T-helper 2 cell treated with Interferon-gamma antibody and Interleukin-4, amounts not matched to agents 5 μg/mL and 100 μg/mL, for 36 hours (primary cell): ENCODE measurements at places on chromosomes 7 and 10.

GRCh38 chr10:33370434-33370930 lies 36.0 kb upstream of the NRP1 start:
- DNase-seq = no peak

GRCh38 chr10:46250898-46251856 lies 35.6 kb upstream of the ANTXRL start:
- DNase-seq = no peak

DNA sequence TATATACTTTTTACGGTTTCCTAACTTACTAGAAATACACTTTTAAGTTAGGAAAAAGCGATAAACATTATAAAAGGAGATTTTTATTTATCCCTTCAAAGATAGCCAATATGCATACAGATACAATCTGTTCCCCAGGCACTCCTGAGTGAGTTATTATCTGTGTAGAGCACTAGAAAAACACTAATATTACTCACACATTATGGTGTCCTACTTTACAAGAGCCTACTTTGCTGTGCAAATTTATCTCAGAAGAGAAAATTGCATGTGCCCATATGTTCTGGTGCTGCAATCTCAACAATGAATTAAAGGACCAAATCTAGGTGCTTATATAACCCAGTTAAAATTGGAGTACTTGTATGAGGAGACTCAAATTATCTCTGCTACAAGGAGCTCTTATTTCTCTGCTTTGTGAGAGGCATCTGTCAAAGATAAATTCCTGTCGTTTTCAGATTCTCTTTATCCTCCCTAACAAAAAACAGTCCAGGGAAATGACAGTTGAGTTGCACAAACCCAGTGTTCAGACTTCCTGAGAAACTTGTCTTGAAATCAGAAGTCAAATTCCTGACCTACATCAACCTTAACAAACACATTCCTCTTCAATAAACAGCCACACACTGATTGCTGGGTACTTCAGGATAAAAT lies 28.9 kb downstream of the CPA1 start:
- DNase-seq = no peak

GRCh38 chr7:37476881-37477450 lies 28.3 kb upstream of the ELMO1 start:
- DNase-seq = no peak

GRCh38 chr7:69078997-69079769 lies 519.1 kb upstream of the AUTS2 start:
- DNase-seq = no peak

DNA sequence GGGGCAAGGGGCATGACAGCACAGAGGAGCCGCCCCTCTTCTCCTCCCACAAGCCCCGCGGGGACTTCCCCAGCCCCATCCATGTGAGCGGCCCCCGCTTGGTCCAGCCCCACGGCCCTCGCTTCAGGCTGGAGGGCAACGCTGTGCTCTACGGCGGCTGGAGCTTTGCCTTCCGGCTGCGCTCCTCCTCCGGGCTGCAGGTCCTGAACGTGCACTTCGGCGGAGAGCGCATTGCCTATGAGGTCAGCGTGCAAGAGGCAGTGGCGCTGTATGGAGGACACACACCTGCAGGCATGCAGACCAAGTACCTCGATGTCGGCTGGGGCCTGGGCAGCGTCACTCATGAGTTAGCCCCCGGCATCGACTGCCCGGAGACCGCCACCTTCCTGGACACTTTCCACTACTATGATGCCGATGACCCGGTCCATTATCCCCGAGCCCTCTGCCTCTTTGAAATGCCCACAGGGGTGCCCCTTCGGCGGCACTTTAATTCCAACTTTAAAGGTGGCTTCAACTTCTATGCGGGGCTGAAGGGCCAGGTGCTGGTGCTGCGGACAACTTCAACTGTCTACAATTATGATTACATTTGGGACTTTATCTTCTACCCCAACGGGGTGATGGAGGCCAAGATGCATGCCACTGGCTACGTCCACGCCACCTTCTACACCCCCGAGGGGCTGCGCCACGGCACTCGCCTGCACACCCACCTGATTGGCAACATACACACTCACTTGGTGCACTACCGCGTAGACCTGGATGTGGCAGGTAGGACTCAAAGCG lies 5.1 kb downstream of the AOC1 start:
- no peak for DNase-seq

- DNase-seq = no peak
These were observed 7.0 kb upstream of the NDST2 start for GRCh38 chr10:73818402-73818801.

DNA sequence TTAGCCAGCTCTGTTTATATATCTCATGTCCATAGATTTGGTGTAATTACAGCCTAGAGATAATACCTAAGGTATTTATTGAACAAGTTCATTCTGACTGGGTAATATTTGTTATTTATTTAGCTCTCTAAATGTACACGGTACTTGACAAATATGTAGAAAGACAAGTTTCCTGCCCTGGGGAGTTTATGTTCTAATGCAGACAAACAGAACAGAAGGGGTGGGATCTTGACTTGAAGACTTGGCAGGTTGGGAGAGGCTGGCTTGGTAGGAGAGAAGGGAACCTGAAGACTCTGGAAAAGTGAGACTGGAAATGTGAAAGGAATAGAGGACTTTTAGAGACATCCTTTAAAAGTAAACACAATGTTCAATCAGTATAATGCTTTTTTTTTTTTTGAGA lies 97.7 kb upstream of the CDK6 start:
- DNase-seq = no peak

- no peak for DNase-seq
These were observed 91.1 kb downstream of the CALN1 start for GRCh38 chr7:72321081-72321480.

- no peak for DNase-seq
These were observed 91.0 kb downstream of the ZMIZ1 start for GRCh38 chr10:79159785-79160184.

DNA sequence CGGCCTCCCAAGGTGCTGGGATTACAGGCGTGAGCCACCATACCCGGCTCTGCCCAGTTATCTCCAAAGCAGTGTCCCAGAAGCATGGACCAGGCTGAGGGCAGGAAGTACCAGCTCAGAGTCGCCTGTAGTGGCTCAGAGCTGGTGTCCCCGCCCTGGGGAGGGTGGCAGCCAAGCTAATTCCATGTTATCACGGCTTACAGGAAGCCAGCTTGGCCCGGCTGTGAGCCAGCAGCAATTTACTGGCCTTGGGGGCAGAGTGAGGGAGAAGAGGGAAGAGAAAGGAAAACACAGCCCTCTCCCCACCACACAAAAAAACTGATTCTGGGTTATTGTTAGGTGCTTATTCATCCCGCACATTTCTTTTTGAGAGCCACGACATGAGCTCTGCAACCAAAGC lies 88.1 kb downstream of the HIP1 start:
- DNase-seq = no peak

GRCh38 chr10:124459395-124459794 lies 2.2 kb upstream of the LHPP start:
- DNase-seq = no peak

DNA sequence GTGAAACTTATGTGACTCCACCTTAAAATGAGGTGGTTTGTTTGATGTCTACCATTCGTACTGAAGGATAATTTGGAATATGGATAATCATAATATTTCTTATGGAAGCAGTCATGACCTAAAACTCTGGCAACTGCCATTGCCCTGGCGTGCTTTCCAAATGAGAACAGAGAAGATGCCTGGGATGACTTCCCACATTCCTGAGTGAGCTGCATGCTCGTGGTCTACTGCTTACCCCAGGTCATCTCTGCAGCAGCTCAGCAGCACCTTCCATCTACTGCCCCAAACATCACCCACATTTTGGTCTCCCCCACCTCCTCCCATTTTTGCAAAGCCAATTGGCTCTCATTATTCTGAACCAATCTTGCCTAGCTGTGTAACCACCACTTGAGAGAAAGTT lies 40.1 kb downstream of the LYZL1 start:
- DNase-seq = no peak

- no peak for DNase-seq
These were observed 52.5 kb downstream of the CDHR3 start for GRCh38 chr7:106015381-106016218.

DNA sequence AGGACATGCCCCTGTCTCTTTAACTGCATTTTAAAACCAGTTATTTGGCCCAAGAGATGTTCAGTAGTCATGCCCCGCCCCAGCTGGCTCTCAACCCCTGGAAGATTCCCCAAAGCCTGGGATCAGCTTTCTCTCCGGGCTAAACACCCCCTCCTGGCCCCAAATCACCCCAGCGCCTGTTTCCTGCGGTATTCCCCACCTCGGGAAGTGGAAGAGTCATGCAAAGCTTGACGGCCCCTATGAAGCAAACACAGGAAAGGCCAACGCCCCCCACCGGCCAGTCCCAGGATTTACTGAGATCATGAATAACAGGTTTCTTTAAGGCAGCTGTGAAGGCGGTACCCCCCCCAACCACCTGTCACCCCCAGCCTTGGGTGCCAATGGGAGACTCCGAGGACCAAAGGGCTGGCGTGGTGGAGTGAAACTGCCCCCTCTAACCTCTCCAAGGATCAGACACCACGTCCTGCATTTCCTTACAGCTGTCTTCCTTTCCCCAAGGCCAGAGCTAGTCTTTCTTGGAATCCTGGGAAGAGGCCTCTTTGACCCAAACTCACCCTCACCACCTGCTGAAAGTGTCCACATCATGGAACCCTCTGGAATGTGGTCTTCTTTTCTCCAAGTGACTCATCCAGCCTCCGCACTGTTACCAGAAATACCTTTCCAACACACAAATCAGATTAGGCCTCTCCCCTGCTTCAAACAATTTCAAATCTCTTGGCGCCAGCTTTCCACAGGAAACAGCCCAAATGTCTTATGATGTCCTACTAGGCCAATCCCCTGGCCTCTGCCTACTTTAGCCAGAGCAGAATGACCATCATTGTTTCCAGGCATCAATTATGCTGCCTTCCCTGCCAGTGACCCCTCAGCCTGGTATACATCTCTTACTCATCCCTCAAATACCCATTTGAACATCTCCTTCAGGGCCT lies 301.5 kb downstream of the ZEB1 start:
- DNase-seq = no peak

DNA sequence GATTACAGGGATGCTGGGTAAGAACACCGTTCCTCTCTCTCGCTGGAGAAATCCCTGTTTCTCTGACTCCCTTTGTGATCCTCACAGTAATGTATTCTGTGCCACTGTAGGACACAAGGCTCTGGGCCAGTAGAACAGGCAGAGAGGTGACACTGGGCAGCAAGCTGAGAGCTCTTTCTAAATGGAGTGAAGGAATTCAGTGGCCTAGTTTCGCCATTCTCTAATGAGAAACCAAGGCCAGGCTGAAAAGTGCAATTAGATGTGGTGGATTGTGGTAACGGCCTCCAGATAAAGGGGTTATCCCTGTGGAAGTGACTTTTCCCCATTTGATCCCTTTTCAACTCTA lies 12.8 kb downstream of the KCTD7 start:
- no peak for DNase-seq

DNA sequence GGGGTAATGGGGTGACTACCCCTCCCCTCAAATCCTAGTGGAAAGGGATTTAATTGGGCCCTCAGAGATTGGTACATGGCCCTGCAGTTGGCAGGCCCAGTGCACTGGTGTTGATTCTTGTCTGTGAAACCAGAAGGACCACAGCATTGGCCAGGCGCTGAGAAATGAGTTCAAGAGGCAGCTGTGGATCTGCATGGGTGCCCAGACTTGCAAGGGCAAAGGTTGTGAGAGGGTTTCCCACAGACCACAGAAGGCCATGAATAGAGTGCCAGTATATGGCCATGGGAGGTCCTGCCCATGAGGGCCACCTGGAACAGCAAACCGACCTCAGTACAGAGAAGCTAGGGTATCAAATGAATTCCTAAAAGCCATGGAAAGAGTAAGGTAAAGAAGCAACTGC lies 32.9 kb downstream of the TMEM168 start:
- DNase-seq = no peak

DNA sequence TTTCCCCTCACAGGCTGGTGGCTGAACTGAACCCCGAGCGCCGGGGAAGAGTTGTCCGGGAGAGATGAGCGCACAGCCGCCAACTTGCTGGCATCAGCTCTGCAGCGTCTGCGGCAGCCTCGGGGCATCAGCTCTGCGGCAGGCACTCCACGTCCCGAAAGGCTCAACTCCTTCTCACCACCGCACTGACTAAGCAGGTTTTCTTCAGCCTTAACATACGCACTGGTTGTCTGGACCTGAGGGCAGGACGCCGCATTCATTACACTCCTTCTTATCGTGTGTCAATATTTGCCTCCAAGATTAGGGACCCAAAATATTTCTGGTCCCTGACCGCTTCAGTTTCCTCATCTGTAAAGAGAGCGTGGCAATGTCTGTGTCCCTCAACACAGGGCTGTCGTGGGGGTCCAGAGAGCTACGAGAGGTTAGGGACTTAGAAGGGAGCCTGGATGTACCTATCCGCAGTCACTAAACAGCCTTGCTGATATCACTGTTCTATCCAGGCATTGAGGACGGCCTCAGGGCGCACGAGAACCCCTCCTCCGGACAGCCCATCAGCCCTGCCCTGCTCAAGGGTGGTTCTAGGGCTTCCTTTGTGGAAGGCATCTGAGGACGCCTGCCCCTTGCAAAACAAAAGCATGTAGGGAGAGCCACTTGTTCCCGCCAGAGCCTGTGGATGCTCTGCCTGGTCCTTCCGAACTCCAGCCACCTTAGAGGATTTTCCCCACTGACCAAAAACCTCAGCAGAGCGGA lies 42.8 kb upstream of the FIGNL1 start:
- DNase-seq = no peak

GRCh38 chr7:148492157-148492860 lies 98.3 kb upstream of the C7orf33 start:
- DNase-seq = no peak

GRCh38 chr7:1418505-1419309 lies 40.6 kb downstream of the MICALL2 start:
- DNase-seq = no peak

- no peak for DNase-seq
These were observed 471.4 kb downstream of the PLXDC2 start for GRCh38 chr10:20287586-20287985.

DNA sequence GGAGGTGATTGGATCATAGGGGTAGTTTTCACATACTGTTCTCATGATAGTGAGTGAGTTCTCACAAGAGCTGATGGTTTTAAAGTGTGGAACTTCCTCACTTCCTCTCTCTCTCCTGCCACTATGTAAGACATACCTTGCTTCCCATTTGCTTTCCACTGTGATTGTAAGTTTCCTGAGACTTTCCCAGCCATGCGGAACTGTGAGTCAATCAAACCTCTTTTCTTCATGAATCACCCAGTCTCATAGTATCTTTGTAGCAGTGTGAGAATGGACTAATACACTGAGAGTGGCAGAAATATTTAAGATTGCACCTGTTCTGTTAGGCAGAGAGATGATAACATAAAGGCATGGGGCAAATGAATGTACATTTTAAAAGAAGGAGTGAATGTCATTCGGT lies 507.8 kb downstream of the SORCS3 start:
- DNase-seq = no peak

DNA sequence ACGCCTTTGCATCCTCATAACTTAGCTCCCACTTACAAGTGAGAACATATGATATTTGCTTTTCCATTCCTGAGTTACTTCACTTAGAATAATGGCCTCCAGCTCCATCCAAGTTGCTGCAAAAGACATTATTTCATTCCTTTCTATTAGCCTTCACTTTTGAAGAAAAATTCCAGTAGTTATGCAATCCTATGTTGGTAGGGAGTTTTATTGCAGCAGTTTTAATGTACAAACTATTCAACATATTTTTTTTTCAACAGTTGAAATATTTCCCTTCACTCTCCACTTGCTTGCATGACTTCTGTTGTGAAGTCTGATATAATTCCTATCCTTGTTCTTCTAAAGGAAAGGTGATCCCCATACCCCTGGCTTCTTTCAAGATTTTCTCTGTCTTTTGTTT lies 27.3 kb upstream of the ARHGAP22 start:
- DNase-seq = no peak

GRCh38 chr10:68106656-68107055 lies 2.6 kb upstream of the MYPN start:
- DNase-seq = no peak

- no peak for DNase-seq
These were observed 83.0 kb downstream of the ARL4A start for GRCh38 chr7:12770227-12770975.
